ENCODE measurements at places on chromosomes 2 and 18.

DNA sequence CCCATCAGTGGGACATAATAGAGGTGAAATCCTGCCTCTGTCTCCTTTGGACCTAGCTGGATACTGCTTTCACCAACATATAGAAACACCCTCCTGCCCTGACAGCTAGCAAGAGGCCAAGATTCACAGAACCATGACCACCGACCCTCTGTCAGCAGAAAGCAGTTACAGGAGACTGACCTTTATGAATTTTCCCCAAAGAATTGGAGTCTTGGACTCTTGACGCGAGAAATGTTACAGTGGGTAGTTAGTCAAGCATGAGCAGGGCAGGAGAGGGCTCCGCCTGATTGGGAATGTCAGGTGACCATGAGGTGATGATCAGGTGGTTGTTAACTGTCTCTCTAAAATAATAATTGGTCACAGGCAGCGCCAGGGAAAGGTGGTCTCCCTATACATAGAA, 1002.3 kb downstream of the TDRD15 start:
- no peak for DNase-seq

GRCh38 chr2:175203621-175204496, 22.3 kb upstream of the ATP5MC3 start:
- no peak for DNase-seq

DNA sequence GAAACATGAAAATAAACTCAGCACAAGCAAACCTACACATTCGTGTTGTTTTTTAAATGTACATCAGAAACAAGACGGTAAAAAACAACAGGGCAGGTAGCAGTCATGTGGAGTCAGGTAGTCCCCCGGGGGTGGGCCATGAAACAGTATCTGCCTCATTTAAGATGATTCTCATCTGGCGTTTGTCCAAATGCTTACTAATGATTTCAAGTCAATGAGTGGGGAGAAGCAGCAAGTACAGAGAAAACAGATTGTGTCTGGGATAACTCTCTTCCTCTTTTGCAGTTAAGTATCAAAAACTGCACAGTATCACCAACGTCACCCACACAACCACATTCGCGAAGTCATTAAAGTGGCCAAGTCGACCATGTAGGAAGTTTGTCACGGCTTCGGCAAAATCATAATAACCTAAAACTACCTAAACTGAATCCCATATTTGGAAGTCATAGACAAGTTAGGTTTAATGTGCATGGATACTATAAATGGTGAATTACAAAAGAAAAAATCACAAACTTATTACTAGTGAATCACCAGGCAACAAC, 1.3 kb downstream of the LAPTM4A start:
- DNase-seq = no peak

DNA sequence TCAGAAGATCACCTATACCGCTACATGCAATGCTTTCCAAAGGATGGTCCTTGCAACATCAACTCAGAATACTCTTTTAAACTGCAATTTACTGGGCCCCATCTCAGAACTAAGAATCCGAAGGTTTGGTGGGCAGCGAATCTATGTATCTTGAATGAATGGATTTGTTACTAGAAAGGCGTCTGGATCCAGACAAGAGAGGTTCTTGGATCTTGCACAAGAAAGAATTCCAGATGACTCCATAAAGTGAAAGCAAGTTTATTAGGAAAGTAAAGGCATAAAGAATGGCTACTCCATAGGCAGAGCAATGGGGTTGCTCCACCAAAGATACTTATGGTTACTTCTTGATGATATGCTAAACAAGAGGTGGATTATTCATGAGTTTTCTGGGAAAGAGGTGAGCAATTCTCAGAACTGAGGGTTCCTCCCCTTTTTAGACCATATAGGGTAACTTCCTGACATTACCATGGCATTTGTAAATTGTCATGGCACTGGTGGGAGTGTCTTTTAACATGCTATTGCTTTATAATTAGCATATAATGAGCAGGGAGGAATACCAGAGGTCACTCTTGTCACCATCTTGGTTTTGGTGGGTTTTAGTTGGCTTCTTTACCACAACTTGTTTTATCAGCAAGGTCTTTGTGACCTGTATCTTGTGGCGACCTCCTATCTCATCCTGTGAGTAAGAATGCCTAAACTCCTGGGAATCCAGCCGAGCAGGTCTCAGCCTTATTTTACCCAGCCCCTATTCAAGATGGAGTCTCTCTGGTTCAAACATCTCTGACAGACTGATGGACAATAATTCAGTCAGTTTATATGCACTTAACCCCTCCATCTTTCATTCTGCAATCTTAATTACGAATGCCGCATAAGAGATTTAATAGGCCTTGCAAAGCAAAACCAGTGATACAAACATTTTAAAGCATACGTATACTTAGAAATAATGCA, 7.5 kb upstream of the RMDN2 start:
- no peak for DNase-seq

DNA sequence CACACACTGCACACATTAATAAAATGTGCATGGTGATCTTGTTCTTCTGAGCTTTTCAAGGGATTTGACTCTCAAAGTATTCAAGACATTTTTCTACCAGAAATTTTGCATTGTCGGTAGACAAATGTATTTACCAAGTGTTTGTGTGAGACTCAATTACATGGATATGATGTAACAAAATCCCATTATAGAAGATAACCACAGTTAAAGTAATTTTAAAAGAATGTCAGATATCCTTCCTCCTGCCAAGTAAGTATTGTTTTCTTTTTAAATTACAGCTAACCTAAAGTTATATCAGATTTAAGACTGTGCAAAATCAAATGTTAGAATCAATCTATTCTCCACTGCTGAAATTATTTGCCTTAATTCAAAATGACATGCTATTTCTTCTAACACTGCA, 1344.5 kb upstream of the CHAC2 start:
- no peak for DNase-seq

- no peak for DNase-seq
Measured at GRCh38 chr2:133522204-133522603, 46.1 kb downstream of the NCKAP5 start.

GRCh38 chr2:190996338-190996946, 17.5 kb downstream of the STAT1 start:
- DNase-seq = no peak

- DNase-seq = no peak
Measured at GRCh38 chr2:65782996-65783650, 350.7 kb upstream of the SPRED2 start.

DNA sequence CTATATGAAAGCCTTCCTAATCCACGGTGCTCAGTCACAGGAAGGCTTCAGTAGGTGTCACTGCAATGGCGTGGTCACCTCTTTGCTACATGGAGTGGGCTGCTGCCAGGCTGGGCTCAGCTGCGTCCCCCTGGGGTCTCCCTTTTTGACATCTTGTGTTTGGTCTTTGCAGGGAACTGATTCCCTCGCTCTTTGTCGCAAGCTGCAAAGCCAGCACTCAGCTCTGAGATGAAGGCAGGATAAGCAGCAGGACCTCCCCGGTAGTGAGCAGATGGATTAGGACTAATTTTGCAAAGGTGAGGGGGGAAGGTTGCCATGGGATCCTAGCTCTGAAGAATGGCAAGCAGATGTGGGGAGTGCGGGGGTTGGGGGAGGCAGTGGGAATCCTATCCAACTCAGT, 173.9 kb upstream of the ARL4C start:
- DNase-seq = no peak

All from stimulated activated CD8-positive, alpha-beta memory T cell treated with anti-CD3 and anti-CD28 coated beads, Interleukin-15, amount 100 ng/mL, for 1 hour (primary cell).